ENCODE measurements at places on chromosomes 3 and 15.

GRCh38 chr3:23710555-23710954 is 95.2 kb upstream of the UBE2E1 start:
- DNase-seq: no peak

GRCh38 chr15:50798684-50799083 is 33.2 kb upstream of the SPPL2A start:
- peak; percentile 21 for DNase-seq

- no peak for DNase-seq
Observed at GRCh38 chr3:8678751-8679150, 34.2 kb upstream of the SSUH2 start.

DNA sequence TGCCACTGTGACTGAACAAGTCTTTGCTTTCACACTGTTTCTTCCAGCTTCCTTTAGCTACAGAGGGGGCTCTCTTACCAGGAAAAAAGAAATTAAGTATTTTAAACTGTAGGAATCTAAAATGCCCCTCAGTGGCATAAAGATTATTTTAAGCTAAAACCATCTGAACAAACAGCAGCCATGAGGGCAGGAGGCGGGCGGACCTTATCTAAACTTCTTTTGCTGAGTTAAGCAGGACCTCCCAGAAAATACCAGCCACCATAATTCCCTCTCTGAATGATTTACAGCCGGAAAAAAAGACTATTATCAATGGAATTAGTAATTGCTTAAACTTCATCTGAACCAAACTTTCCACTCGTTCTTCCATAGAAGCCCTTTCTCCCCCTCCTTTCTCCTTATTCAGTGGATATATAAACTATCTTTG is 5.2 kb upstream of the TOPAZ1 start:
- DNase-seq: no peak

DNA sequence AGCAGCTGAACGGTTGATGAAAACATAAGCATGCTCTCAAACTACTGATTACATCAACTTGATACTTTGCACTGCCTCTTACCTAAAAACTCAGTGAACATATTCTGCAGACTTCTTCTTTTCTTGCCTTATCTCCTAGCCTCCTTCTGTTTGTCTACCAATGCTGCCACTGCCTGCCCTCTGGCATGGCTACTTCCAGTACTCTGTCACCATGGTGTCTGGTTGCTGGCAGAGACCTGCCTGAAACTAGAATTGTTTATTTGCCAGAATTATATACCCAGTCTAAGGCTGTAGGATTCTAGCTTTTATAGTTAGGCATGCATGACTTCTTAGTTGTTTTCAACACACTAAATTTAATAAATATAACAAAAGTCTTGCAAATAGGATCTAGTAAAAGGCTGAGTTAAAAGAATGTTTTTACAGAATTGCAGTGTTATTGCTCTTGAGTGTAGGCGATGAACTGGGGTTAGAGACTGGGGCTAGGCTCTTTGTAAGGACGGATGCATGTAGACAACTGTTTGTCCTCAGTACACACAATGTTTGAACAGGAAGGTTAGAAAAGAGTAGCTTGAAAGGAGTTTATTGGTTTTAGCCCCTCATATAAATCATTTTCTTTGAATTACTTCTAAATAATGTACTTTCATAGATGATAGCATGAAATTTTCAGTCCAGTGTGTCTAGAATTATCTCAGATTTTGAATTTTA is 116.3 kb downstream of the KCNAB1 start:
- no peak for DNase-seq
